ENCODE measurements at places on chromosomes 1 and 21.
A peak's percentile ranks its signal among the peaks of the same experiment; 100 is the strongest.

- peak; percentile 50 for DNase-seq
Observed at GRCh38 chr1:26541816-26542711, 12.5 kb downstream of the RPS6KA1 start.

DNA sequence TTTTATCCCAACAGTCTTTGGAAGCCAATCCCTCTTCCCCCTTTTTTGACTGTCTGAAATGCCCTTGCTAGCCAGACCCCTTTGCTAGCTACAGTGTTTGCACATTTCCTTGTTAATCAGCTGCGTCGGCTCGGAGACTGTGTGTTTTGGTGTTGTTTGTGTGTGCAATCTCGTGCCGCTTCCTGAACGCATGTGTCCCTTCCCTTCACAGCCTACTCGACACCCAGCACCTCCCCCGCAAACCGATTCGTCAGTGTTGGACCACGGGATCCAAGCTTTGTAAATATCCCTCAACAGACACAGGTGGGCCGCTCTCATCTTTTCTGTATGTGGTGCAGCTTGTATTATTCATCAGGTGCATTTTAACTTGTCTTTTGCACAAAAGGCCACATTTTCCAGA lies 298.7 kb downstream of the TM2D1 start:
- no peak for DNase-seq

DNA sequence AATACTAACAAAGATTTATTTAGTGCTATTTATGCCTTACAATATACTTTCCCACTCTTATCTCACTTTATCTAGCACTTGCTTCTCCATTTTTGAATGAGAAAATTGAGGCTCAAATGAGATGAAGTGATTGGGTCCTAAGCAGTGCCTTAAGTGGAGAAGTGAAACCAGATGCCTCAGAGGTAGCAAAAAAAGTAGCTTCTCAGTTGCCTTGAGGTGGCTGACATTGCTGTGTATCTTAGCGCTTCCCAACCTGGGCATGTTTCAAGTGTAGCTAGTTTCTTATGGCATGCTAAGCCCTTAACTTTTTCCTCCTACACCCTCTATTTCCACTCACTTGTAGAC lies 390.4 kb downstream of the OMA1 start:
- DNase-seq: no peak

DNA sequence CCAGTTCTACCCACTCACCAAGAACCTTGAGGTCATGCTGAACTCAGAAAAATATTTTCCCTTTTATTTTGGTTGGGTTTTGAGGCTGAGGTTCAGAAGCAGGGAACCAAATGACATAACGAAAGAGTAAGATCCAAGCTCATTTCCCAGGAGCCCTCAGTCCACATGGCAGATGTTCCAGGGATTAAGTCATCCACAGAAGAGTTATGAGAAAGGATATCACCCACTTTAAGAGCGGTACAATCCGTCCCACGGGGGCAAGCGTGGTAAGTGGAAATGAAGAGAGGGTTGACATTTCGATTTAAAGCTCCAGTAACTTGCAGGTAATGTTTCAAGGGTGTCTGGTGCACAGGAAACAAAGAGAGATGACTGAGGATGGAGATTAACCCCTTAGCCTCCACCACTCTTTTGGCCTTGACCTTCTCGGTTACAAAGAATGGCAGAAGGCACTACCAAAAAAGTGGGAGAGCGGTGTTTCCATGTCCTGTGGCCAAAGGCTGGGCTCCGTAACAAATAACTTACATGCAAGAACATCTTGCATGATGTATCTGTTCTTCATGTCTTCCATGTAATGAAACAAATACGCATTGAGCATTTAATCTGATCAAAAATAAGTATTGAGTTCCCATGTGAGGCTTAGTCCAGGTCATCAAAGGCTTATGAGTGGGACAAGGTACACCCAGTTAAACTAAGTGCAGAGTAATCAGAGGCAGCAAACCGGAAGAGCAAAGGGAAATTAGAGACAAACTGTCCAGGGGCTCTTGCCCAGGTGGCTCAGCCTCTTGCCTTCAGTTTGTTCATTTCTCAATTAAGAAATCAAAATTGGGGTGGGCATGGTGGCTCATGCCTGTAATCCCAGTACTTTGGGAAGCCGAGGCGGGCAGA lies 241.4 kb downstream of the TOMM20 start:
- DNase-seq: no peak
